ENCODE measurements at places on chromosomes 16 and 17.

DNA sequence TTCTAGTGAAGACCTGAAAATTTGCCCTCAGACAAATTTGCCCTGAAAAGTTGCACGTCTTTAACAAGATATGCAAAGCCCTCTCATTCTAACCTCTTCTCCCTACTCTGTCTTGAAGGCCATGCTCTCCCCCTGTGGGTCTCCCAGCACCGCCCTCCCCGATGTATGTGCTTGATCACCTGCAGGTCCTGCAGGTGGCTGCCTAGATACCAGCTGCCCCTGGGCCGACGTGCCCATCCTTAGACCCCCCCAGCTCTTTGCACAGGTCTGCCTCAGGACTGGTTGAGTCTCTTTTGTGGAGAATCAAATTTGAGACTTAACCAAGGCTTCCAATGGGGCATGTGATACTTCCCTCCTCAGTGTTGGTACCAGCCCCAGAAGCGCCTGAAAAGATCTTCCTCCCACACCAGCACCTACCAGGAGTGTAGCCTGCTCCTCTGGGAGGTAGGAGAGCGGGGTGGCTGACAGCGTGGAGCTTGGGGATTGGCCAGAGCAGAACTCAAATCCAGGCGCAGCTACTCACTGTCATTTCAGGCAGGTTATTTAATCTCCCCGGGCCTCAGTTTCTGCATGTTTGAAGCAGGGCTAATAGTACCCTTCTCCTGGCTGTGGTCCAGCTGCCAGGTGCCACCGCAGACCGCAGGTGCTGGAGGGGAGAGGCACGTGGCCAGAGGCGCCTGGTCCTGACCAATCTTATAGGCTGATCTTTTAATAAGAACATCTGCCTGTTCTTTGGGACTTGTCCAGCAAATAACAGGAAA, 4.5 kb upstream of the MRPL38 start:
- no peak for DNase-seq

GRCh38 chr17:10622617-10623485, 34.3 kb downstream of the MYH3 start:
- no peak for DNase-seq

DNA sequence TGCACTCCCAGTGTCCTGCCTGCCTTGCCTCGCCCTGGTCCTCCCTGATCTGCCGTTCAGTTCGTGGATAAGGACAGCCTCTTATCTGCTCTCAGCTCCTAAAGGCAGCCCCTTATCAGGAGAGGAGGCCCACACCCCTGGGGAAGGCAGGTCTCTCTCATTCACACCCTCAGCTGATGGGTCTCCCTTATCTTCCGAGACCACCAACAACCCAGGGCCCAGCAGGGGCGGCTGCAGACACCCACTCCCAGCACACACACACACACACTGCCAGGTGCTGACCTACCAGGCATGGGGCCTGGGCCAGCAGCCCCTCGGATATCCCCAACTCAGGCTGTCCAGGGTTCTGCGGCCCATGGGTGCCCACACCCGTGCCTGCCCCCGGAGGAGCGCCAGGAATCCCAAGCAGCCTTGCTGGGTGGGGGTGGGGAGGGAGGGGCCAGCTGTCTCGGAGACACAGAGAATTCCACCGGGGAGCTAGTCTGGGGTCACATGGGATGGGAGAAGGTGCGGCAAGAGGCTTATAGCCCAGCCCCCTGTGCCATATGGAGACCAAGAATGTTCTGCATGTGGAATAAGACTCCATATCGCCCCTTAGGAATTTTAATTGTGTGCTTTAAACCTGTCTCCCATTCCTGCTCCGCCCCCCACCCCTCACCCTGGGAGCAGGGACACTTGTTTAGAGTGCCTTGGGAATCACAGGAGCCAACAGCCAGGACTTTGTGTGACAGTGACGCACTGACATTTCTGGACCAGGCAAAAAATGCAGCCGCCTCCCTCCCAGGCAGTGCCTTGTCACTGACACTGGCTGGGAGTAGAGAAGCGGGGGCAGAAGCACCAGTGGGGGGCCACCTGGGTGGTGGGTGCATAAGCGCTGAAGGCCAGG, 41.9 kb upstream of the EMP2 start:
- DNase-seq: peak; percentile 88

GRCh38 chr16:84478172-84478947, 26.1 kb downstream of the MEAK7 start:
- no peak for DNase-seq

- DNase-seq: no peak
These were observed 40.3 kb downstream of the COX4I1 start for GRCh38 chr16:85839681-85840240.

DNA sequence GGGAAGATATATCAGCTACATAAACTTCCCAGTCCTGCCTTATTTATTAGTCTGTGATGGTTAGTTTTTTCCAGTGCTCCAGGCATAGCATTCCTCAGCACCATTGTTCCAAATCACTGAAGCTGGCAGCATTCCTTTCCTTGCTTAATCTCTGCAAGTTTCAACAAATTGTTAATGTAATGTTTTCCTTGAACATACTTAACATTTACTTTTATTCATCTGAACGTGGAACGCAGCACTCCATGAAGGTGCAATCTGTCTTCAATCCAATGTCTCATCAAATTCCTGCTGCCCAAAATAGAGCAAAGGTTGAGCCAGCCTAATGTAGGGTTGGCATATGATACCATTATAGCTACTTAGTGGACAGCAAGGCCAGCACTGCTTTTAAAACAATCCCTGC, 441.1 kb upstream of the RBFOX1 start:
- DNase-seq: no peak

- no peak for DNase-seq
These were observed 1.8 kb upstream of the MT2A start for GRCh38 chr16:56606476-56607108.

DNA sequence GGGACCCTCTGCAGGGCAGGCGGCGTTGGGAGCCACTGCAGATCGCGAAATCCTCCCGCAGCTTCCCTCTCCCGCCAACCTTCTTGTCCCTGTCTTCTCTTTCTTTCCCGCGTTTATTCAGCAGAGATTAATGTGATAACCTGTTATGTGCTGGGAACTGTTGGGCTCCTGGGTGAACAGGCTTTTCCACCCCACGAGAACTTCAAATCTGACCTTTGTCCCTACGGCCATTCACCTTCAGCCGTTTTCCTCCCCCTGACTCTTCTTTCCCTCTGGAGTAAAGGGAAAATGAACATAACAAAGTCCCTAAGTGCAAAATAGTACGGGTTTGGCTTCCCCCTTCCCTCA, 15.2 kb upstream of the KPNA2 start:
- no peak for DNase-seq

Measured in erythroblast (primary cell).